BE2C (cell line): ENCODE measurements at places on chromosomes 12 and 14.

GRCh38 chr12:48000878-48001504, 3.3 kb downstream of the COL2A1 start:
- DNase-seq: peak; percentile 52

- DNase-seq: no peak
Observed at GRCh38 chr14:23101213-23101970, 3.4 kb downstream of the CIROP start.

DNA sequence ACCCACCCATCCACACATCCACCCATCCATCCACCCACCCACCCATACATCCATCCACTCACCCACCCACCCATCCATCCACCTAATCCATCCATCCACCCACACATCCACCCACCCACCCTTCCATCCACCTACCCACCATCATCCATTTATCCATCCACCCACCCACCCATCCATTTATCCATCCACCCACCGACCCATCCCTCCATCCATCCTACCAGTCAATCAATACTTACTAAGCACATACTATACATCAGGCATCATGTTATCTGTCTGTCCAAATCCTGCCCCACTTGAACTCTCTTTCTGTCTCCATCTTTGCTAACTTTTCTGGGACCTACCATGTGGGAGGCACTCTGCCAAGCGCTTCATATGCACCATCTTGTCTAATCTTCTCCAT, 15.4 kb downstream of the GALNT9 start:
- no peak for DNase-seq

- no peak for DNase-seq
Observed at GRCh38 chr12:25463005-25463404, 90.1 kb downstream of the LMNTD1 start.

- DNase-seq: peak; percentile 51
Observed at GRCh38 chr12:54526812-54527630, 22.4 kb upstream of the PDE1B start.

- DNase-seq: no peak
Observed at GRCh38 chr14:64209444-64210131, 84.6 kb downstream of the ESR2 start.

DNA sequence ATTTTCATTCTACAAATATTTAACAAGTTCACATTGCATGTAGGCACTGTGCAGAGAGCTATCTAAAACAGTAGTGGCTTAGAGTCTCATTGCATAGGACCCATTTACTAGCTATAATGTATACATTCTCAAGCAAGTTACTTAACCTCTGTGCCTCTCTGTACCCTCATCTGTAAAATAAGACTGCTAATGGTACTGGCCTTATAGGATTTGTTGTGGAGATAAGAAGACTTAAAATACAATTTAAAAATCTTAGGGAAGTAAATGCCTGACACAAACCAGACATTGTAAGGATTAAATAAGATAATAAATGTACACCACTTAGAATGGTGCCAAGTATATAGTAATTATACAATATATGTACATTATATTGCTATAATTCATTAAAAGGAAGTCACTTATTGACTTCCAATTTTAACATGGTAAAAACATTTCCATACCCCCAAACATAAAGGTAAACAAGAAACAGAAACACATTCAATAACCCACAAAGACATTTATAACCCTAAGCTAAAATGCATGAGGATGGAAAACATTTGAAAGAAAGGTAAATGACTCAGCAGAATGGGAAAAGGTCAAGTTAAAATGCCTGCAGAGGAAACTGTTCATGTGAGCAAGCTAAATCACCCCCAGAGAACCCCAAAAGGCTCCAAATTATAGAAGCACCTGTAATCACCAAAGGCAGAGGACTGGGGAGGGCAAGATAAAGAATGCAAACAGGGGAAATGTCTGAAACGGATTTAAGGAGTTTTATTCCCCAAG, 30.8 kb downstream of the RPS6KA5 start:
- DNase-seq: no peak

DNA sequence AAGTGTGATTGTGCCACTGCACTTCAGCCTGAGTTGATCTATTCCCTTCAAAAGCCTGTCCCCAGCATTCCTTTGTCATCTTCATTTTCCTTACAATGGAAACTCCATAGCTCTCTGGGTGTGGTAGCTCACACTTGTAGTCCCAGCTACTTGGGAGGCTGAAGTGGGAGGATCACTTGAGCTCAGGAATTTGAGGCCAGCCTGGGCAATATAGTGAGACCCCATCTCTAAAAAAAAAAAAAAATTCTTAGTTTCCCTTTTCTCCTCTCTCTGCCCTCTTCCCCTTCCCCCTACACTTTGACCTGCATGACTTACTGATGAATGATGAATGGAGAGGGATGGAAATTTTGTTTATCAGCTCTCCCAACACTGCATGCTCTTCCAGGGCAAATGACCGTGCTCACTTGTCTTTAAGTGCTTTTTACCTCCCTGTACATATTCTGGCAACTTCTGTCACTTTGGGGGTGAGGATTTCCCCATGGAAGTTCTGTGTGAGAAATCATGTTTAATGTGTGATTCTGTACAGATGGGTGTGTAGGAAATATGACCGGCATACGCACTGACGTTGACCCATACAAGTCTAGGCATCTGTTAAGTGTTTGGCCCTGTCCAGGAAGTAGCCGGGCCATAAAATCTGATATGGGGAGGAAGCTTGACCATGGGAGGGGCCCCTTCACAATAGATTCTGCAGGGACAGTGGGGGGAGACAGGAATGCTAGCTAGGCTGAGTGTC, 65.4 kb downstream of the ZFP36L1 start:
- DNase-seq: no peak

GRCh38 chr12:94012590-94012989, 135.8 kb upstream of the PLXNC1 start:
- DNase-seq: no peak

DNA sequence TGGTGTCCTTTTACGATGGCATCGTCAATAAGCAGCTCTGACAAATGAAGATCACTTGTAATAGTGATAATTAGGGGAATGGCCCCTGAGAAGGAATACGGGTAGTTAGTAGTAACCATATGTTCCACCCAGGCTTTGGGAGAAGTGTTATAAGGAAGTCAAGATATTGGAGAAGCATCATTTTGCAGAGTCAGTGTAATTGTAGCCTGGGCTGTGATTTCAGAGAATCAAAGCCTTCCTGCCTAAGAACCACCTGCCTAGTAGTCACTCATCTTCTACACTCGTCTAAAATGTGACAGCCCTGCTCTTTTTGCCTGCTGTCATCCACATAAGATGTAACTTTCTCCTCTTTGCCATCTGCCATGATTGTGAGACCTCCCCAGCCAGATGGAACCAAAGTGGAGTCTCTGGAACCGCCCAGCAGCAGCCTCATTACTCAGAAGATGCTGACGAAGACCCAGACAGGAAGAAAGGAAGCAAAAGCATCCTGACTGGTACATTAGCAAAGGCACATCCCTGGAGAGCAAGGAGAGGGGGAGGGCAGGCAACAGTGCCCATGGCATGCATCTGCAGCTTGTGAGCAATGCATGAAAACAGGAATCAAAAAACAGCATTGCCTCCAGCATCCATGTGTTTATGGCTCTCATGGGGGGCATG, 12.6 kb upstream of the EDDM3A start:
- DNase-seq: no peak
